ENCODE measurements at places on chromosomes 12 and 14.

DNA sequence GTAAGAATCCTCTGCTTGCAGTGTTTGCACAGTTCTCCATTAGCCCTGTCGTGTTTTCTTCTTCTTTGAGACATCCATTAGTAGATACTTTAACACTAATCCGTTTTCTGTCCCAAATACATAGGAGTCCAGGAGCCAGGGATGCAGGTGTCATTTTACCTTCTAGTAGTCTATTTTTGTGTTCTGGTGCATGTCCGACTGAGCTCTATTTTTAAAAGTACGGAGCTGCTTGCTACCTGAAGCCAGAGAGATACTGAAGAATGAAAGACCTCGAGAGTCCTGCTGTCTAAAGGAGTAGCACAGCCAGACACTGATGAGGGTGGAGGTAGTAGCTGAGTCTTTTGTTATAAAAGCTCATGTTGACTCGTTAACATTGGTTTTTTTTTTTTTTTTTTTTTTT is 31.7 kb downstream of the PDE3A start:
- no peak for DNase-seq

DNA sequence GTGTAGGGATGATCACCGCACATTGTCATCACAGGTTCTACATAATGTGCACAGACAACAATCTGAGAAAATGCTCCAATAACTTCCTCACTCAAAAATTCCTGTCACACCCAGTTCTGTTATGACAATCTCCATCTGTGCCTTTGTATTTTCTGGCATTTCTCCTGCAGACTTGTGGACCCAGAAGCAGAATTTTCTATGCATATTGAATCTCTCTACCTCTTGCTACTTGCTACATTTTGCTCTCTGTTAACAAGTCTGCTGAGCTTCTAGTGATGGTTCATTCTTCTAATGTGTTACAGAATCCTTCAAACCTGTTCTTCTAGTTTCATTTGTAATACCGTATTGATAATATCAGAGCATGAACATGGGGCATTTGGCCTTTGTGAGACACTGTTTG is 127.8 kb upstream of the PTPRQ start:
- no peak for DNase-seq

DNA sequence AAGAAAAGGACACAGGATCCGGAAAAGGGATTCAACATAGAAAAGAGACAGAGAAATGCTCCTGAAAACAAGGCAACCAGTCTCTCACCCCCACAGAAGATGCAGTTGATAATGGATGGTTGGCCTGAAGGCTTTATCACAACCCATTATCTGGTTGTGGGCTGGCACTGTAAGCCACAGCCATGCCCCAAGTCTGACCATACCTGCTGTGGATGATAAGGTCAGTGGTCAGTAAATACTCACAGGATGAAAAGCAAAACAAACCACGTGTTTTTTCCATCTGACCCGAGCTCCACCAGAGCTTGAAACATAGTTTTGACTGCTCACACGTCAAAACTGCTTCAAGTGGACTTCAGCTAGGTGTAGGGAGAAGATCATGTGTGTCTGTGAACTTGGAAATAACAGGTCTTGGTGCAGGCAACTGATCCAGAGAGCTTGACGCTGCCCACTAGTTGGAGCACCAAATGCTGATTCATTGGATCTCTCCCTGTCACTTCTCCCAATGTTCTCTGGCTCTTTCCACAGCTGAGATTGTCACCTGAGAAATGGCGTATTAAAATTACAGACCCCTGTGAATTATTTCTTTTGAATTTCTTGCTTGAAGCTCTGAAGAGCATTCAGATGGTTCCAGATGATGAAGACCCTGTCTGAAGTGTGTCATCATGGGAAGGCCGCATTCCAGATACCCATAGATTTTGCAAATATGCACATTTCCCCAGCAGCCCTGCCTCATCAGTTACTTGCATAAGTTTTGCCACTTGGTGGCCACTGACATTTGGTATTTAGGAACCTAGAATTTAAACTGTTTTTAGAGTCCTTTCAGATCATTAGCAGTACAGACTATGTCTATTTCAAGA is 8.5 kb downstream of the TMEM233 start:
- DNase-seq, result no peak

- no peak for DNase-seq
Observed at GRCh38 chr14:53032161-53032803, 81.4 kb upstream of the FERMT2 start.

Data from stimulated activated CD8-positive, alpha-beta memory T cell treated with anti-CD3 and anti-CD28 coated beads, Interleukin-4, amount 100 ng/mL, for 1 hour (primary cell).